ENCODE measurements at places on chromosomes 6 and 20.

DNA sequence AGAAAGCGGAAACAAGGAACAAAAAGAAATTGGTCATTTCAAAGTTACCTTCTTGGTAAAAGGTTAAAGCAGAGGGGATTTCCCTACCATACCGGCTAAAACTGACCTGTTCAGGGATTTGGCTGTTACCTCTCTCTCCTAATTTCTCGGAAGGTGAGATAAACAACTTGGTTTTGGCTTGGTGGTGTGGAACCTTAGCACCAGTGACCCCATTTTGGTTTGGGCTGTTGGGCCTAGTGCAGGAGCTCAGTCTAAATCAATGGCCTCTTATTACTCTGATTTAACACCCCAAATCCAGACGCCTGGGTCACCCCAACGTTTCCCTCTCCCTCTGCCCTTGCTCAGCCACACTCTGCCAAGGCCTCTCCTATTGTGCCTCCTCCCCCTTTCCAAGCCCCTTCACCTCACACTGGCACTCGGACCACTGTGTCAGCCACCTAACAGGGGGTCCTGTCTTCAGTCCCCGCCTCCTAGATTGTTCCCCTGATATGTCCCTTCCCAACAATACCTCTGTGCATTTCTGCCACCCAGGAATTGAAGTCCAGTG is 8.3 kb downstream of the NCR2 start:
- DNase-seq: no peak

- DNase-seq: no peak
Observed at GRCh38 chr20:20371083-20371482, 3.2 kb downstream of the INSM1 start.

DNA sequence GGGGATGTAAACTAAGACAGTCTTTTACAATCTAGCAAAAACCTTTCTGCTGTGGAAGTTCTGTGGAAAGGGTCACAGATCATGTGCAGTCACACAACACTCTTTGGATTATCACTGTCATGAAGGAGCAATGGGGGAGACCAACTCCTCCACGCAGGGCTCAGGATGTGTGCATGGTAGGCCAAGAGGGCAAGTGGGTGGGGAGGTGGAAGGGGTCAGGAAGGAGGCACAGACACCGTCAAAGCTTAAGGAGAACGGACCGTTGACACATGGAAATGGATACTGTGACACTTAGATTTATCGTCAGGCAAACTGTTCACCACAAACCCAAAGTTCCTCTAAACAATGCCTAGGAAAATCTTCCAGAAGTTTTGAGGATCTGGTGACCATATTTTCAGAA is 215.8 kb downstream of the PAX1 start:
- DNase-seq: no peak

DNA sequence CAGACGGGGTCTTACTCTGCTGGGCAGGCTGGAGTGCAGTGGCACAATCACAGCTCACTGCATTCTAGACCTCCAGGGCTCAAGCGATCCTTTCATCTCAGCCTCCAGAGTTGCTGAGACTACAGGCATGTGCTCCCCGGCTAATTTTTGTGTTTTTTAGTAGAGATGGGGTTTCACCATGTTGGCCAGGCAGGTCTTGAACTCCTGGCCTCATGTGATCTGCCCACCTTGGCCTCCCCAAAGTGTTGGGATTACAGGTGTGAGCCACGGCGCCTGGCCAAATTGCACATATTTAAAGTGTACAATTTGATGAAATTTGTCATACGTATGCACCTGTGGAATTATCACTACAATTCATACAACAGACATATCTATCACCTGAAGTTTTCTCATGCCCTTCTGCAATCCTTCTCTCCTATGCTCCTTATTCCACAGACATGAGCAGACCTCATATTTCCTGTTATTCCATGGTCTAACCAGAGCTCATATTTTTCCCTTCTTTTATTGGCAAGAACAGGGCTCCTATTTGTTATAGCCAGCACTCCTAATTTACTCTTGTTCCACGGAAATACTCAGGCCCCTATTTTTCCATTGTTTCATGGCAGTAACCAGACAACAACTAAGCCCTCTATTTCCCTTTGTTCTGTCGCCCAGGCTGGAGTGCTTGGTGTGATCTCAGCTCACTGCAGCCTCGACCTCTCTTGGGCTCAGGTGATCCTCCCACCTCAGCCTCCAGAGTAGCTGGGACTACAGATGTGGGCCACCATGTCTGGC is 2.2 kb upstream of the CSTL1 start:
- DNase-seq: no peak

DNA sequence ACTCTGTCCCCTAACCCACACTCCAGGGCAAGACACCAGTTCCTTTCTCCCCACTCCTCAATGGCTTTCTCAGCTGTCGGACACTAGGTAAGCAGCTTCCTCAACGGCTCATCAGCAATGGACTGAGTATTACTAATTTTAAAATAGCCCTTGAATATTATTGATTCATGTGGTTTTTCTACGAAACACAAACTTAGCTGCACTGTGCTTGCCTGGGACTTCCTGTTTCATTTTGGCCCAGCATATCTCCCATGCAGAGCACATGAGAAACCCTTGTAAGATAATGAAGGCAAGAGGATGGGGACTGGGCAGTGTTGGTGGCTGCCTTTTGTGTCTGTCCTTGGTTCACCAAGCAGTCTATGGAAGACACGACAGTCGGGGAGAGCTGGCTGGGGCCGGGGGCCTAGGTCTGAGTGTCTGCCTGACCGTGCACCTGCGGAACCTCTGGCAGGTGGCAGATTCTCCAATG is 48.9 kb downstream of the RNASET2 start:
- DNase-seq: no peak

DNA sequence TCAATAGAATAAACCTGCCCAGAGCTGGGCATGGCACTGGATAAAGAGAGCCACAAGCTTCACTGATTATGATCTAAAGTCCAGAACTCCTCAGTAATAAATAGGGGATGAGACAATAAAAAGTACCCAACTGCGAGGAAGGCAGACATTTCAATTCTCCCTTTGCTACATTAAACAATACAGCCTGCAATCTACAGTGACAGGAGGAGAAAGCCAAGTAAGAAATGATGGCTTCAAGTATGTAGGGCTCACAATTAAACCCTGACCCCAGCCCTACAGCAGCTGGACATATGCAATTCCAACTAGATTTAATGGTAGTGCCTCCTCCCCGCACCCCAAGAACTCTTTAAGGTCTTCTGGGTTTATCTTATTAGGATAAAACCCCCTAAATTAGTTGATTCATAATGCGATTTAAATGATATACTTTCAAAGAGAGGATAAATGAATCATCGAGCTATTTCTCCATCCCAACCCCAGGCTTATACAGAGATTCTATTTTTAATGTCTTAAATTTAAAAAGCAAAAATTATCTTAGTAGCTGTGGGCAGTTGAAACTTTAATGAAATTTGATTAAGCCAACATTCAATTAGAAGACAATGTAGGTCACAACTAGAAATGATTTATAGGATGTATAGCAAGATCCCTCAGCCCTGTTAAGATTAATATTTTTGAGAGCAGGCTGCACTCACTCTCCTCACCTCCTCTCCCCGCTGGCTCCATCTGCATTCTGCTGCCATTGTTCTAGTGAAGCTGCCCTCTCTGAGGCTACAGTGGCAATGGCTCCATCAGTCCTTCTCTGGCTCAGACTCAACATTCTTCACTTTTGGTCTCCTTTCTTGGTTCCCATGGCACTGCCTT is 57.1 kb downstream of the OGFRL1 start:
- no peak for DNase-seq

DNA sequence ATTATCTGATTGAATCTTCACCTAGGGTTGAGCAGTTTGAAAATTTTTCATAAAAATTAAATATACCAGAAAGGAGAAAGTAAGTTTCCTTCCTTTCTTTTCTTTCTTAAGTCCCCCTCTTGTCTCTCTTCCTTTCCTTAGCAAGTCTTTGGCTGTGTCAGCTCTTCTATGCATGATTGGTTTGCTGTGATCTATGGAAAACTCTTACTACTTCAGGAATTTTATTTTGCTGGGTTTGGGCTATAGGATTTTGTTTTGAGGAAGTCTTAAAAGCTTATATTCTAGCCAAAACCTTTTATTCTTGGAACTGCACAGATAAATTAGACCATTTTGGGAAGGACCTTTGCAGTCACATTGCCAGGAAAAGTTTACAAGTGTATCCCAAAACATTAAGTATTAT is 173.4 kb upstream of the CITED2 start:
- DNase-seq: no peak

DNA sequence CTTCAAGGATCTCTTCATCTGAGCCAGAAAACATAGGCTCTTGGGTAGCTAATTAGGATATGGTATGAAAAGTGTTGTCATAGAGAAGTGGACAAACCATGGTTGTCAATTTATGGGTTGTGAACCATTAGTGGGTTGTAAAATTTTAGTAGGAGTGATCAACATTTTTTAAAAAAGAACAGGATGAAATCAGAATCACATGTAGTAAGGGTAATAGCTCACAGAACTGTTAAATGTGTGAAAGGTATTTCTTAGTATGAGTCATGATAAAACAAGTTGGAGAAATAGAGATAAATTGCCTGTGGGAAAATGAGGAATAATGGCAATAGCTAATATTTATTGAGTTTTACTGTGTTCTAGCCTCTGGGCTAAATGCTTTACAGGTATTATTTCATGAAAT is 113.4 kb downstream of the MAP3K4 start:
- DNase-seq: no peak

DNA sequence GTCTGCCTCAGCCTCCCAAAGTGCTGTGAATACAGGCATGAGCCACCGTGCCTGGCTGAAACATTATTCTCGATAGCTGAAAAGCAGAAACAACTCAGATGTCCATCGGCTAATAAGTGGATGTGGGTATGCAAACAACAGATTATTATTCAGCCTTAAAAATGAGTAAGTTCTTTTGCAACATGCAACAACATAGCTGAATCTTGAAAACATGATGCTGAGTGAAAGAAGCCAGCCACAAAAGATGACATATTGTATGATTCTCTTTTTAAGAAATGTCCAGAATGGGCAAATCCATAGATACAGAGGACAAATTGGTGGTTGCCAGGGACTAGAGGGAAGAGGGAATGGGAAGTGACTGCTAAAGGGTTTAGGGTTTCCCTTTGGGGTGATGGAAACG is 61.7 kb downstream of the RIOK1 start:
- no peak for DNase-seq

DNA sequence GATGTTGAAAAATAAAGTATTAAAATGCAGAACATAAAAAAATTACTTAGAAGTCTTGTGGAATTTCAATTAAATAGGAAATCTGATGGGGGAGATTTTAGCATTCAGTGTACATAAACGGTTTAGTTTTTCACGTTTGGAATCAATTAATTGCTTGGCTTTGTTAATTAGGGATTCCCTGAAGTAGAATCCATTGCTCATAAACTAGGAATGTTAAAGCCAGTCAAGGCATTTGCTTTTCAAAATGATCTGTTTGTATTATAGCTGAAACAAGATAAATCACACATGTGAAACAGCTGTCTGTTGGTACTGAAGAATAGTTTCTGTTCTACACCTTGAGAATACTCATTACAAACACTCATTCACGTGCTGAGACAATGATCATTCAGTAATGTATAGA is 297.9 kb downstream of the TBC1D7 start:
- DNase-seq: no peak

DNA sequence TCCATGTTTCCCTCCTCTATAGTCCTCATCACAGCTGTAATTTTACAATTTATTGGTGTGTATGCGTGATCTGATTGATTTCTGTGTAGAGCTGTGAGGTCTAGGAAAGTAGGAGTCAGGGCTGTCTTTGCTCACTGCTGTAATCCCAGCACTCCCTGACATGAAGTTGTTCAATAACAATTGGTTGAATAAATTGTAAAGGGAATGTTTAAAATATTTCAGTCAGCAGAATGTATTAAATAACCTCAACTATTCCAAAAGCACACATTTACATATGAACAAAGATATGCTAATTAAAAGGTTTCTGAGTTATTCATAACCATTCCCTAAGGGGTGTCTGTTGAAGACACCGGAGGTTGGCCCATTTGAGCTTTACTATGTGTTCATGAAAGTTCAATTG is 31.5 kb downstream of the NOX3 start:
- no peak for DNase-seq

- DNase-seq: no peak
Observed at GRCh38 chr6:3847521-3847920, 1.7 kb upstream of the FAM50B start.

- DNase-seq: no peak
Observed at GRCh38 chr6:39608652-39609345, 116.4 kb downstream of the KIF6 start.

DNA sequence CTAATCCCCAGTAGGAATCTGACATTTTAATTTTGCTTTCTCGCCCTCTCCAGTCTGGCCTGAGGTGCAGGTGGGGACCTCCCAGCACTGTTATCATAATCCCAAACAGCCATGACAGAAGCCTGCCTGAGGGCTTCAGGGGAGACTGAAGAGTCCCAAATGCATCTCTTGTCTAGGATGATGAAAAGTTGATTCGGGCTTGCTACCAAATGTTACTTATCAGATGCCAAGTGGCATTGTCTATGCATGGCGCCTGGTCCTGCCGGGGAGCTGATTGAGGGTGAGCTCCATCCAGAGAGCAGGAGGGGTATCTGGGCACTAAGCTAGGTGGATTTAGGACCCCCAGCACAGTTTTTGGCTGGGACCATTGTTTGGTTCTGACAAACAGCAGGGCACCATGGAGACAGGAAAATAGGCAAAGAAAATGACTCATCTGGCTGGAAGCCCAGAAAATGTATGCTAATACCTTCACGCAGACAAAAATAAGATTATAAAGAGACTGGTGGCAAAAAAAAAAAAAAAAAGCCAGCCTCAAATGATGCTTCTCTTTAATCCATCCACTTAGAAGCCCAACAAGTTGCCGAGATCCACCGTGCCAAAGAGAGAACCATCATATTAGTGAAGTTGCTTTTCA is 513.7 kb upstream of the SULF2 start:
- no peak for DNase-seq

GRCh38 chr20:6381887-6382286 is 259.1 kb upstream of the FERMT1 start:
- no peak for DNase-seq

DNA sequence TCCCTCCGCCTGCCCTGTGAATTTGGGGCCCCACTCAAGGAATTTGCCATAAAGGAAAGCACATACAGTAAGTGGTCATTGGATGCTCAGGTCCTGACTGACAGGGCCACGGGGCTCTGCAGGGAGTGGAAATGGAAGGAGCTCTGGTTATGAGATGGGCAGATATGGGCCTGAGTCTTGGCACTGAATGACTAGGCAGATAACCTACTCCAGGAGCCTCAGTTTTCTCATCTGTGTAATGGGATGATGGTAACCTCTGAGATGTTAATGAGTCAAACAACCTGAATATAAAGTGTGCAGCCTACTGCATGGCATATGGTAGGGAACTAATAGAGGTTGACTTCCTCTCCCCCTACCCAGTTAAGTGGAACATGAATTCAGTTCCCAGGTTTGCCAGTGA is 56.4 kb upstream of the NAA20 start:
- no peak for DNase-seq

- no peak for DNase-seq
Observed at GRCh38 chr6:135503703-135504475, 6.3 kb upstream of the AHI1 start.

Data from stimulated activated CD8-positive, alpha-beta memory T cell treated with anti-CD3 and anti-CD28 coated beads, Interleukin-7, amount 100 ng/mL, for 1 hour (primary cell).